Mammary microvascular endothelial cell (primary cell): ENCODE measurements at places on chromosomes 12 and 14. TPM values are rescaled to one million over a fixed set of nuclear protein-coding genes. Genes with fewer than 3 reads are reported as not detected.

NAV3 gene
- 15.5 and 18.6 TPM in 2 replicates for total RNA-seq

SLC10A1 gene
- total RNA-seq = not detected in 2 replicates

LRRC43 gene
- 0.93 and 2.6 TPM in 2 replicates for total RNA-seq

NCOR2 gene
- total RNA-seq = 34.1 and 57.0 TPM in 2 replicates

KRT85 gene
- total RNA-seq = not detected in 2 replicates

FITM1 gene
- 0.10 TPM in 1 of 2 replicates, not detected in the other for total RNA-seq

KRT73 gene
- total RNA-seq = not detected in 2 replicates

NRL gene
- 0.74 and 1.3 TPM in 2 replicates for total RNA-seq

MIPOL1 gene
- 3.6 and 8.4 TPM in 2 replicates for total RNA-seq

MANSC4 gene
- not detected in 2 replicates for total RNA-seq

SYNDIG1L gene
- total RNA-seq = not detected in 2 replicates

PTPRO gene
- total RNA-seq = 0.10 TPM in 1 of 2 replicates, not detected in the other

REP15 gene
- total RNA-seq = 2.1 and 4.7 TPM in 2 replicates

PRH2 gene
- total RNA-seq = not detected in 2 replicates

LIN7A gene
- total RNA-seq = 0.05 and 0.07 TPM in 2 replicates

TPPP2 gene
- total RNA-seq = not detected in 2 replicates

SYNE3 gene
- 15.8 and 21.6 TPM in 2 replicates for total RNA-seq

STAC3 gene
- not detected in 2 replicates for total RNA-seq
